T1000 (cell line): ENCODE measurements at places on chromosomes 3 and 15.

DNA sequence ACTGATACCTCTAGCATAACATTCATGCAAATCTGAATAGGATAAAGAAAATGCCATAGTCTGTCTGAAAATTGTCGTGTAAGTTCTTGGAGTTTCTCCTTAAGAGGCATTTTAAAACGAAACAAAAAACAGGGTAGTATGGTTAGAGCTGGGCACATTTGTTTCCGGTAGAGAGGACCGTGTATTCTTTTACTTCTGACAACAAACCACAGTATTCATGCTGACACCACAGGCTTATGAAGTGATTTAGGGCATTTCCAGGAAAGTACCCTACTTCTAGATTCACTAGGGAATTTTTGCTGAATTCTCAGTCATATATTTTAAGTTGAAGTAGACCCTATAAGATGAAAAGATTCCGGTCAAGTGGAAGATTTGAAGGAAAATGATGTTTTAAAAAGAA, 541.3 kb downstream of the UNC13C start:
- no peak for DNase-seq

DNA sequence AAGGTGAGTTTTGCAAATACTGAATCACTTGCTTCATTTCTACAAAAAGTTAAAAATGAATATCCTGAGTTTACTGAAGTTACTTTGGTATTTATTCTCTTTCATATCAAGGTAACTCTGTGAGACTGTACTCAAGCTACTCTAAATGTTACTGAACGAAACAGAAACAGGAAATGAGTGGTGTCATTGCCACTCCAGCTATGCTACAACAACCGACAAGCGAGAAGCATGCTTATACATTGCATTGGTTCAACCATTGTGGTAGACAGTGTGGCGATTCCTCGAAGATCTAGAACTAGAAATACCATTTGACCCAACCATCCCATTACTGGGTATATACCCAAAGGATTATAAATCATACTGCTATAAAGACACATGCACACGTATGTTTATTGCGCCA, 313.2 kb upstream of the THBS1 start:
- DNase-seq = no peak

GRCh38 chr15:70088455-70088854, 9.3 kb downstream of the TLE3 start:
- no peak for DNase-seq

DNA sequence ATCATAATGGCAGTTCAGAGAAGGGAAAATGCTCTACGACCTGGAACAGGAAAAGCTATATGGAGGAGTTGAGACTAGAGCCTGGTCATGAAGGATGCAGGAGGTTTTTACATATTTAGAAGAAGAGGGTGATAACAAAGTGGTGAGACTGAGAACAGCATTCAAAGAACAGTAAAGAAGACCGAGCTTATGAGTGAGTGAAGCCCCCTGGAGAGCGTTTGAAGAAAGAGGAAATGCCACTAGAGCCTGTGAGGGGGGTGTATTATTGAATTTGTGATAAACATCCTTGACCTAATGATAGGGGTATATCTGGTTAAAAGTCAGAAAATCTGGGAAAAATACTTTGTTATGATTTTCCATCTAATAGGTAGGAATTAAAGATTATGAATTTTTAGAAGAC, 4.2 kb downstream of the PARP9 start:
- DNase-seq = no peak

- no peak for DNase-seq
Measured at GRCh38 chr3:148606979-148607378, 90.7 kb upstream of the AGTR1 start.

DNA sequence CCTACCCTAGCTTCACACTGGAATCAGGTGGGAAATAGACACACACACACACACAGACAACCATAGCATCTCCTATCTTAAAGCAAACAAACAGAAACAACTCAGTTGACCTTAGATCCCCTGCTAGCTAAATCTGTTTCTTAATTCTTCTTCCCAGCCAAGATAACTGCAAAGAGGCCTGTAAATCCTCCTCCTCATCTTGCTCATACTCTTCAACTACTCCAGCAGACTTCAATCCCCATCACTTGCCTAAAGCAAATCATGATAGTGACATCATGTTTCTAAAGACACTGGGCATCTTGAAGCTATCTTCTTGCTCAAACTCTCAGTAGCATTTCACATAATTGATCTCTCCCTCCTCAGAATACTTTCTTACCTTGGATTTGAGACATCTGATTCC, 303.0 kb downstream of the RBMS3 start:
- DNase-seq = no peak

- DNase-seq = no peak
Measured at GRCh38 chr3:126481808-126482502, 6.3 kb upstream of the ZXDC start.

GRCh38 chr15:31158858-31159569, 57.5 kb upstream of the TRPM1 start:
- DNase-seq = no peak

- no peak for DNase-seq
Measured at GRCh38 chr15:63918317-63918672, 84.5 kb upstream of the HERC1 start.

GRCh38 chr3:187085021-187085666, 54.2 kb downstream of the RPL39L start:
- no peak for DNase-seq

DNA sequence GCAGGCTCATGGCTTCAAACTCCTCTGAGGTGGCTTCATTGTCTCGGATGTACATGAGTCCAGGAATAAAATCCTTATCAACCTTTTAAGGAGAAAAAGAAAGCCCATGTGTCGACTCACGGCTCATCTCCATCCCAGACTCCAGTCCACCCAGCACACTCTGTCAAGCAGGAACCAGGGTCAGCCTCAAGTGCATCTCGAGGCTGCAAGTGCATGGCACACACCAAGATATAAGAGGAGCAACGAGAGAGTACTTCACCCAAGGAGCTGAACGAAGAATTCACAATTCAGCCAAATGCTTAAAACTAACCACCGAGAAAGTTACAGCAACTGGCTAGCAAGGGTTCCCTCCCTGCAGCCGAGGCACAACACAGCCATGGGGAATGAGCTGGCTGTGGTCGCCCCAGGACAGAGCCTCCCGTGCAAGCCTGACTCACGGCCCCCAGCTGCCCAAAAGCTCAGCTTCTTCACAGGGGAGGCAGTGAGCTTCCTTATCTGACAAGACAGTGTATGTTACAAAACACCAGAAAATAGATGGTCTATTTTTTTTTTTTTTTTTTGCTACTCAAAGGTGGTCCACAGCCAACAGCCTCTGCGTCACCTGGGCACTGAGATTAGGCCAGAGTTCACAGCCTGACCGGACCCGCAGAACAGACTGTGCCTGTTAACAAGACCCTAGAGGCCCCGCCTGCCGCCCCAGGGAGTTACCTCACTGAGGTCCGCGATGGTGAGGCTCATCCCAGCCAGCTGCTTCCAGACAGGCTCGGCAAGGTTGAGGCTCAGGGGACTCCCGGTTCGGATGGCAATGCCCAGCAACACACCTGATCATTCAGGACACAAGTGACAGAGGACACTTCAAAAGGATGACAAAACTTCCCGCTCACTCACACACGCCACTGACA, 15.9 kb upstream of the OCA2 start:
- DNase-seq = no peak

GRCh38 chr3:142542054-142542453, 36.5 kb downstream of the ATR start:
- no peak for DNase-seq

DNA sequence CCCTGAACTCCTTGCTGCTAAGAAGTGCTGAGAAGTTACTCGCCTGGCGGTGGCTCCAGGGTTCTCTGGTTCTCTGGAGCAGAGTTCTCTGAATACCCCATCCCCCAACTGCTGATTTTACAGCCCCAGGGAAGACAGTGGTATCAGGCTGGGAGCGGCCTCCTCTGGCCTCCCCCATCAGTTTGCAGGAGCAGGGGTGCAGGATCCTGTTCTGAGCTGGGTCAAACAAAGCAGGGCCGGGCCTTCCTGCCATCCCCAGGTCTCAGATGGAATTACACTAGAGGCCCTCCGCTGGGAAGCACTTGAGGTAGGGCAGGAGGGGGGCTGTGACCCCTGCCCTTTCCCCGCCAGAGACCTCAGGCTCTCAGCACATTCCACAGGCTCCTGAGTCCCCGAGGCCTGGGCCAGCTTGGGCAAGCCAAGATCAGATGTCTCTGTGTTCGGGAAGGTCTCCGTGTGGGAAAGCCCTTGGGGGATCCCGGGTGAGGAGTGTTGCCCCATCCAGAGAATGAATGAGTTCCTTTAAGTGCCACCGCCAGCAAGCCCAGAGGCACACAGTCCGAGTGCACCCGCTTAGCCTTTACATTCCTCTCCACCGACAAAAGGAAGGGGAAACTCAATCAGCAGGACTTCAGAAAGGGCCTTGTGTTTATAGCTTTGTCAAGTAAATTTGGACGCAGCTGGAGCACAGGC, 149.9 kb downstream of the LRRK1 start:
- peak; percentile 66 for DNase-seq

- DNase-seq = no peak
Measured at GRCh38 chr3:78088006-78088405, 1048.1 kb downstream of the ROBO2 start.

DNA sequence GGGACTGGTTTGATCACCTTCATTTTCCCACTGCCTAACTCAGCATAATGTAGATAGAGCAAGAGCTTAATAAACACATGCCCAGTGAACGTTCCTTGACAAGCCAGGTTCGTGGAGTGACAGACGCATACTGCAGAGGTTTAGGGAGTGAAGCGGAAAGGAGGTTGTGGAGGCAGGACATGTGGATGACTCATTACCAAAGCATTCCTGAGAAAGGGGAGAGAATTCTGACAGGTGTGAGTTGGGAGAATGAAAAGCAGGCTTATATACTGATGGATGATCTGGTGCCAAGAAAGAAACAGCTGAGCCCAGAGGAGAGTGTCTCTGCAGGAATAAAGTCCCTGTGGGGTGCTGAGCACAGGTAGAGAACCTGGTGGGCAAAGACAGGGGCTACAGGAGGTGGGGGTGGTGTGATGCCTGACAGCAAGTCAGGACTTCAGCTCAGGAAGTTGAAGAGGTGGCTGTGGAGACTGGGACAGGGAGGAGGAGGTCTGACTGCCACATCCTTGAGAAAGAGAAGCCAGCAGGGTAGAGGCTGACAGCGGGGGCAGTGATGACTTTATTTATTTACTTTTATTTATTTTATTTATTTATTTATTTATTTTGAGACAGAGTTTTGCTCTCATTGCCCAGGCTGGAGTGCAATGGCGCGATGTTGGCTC, 2.4 kb upstream of the RPL29 start:
- DNase-seq = no peak

GRCh38 chr3:64049136-64049535, 25.8 kb upstream of the PSMD6 start:
- no peak for DNase-seq

- no peak for DNase-seq
Measured at GRCh38 chr15:35399901-35400300, 146.1 kb downstream of the DPH6 start.

DNA sequence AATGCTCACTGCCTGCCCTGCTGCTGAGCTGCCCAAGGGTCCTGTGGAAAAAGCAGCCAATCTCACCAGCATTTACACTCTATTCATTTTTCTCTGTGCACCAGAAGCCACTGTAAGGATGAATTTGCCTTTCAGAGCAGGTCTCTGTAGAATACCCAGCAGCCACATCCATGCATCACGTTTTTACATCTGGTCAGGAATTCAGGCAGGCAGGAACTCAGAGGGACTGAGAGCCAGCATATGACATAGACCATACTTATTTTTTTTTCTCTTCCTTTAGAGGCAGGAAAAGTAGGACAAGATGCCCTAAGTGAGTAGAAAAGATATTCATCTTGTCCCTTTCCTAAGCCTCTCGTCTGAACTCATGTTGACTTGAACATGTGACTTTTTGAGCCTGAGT, 292.7 kb downstream of the EPHB1 start:
- DNase-seq = no peak

DNA sequence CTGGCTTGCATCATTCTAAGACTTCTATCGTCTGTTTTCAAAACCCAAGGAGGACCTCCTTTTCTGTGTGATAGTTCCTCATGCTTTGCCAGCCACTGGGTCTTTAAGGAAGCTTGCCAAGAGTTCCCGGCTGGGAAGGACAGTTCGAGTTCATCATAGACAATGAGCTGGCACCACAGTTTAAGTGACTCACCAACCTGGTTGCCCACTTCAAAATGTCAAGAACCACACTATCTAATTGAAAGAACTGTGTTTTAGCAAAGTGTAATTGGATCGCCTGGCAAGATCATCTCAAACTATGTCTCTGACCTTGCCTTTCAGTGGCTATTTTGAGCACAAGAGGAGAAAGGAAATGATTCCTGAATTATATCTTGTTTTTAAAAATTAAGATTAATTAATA, 27.9 kb downstream of the SOX2 start:
- DNase-seq = no peak

- DNase-seq = no peak
Measured at GRCh38 chr3:28502397-28502937, 153.8 kb upstream of the AZI2 start.

DNA sequence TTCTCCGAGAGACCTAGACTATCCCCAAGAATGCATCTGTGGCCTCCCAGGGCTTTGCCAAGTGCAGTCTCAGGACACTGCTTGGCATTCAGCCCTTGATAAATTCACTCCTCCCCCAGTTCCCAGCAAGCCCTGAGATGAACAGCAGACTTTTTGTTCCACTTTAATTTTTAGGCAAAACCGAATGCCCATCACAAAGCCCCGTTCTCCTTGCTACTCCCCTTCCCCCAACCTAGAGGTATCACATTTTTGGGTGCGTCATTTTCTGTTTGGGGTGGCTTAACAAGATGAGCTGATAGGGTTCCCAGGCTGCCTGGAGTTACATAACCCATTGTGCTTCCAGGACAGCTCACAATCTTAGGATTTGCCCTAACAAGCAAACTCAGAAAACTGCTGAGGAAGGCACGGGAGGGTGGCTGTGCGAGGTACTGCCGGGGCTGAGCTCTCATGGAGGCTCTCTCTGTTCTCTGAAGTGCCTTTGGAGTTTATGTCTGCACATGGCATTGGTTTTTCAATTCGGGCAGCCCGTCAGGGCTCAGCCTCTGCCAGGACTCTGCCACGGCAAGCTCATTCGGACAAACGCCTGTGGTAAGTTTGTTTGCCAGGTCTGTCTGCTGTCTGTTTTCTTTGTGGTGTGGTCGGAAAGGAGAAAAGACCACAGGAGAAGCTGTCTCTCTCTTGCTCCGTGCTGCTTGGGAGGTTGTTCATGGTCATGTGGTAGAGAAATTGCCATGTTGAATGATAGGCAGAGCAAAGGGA, at the start of gene TRAK1:
Gene TRAK1 (plus strand): TSS at position 385 of the 759 bp plus-strand sequence. CDS start 113 bp downstream, at position 498.
- no peak for DNase-seq

GRCh38 chr3:31167666-31168065, 273.2 kb upstream of the GADL1 start:
- no peak for DNase-seq

DNA sequence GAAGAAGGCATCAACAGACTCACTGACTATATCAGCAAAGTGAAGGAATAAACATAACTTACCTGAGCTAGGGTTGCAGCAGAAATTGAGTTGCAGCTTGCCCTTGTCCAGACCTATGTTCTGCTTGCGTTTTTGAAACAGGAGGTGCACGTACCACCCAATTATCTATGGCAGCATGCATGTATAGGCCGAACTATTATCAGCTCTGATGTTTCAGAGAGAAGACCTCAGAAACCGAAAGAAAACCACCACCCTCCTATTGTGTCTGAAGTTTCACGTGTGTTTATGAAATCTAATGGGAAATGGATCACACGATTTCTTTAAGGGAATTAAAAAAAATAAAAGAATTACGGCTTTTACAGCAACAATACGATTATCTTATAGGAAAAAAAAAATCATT, 17.8 kb downstream of the LMOD3 start:
- no peak for DNase-seq
